Testis (tissue), 5 donors: ENCODE measurements at places on chromosomes 13 and 19. TPM values are rescaled to one million over a fixed set of nuclear protein-coding genes. Genes with fewer than 3 reads are reported as not detected.

DNA sequence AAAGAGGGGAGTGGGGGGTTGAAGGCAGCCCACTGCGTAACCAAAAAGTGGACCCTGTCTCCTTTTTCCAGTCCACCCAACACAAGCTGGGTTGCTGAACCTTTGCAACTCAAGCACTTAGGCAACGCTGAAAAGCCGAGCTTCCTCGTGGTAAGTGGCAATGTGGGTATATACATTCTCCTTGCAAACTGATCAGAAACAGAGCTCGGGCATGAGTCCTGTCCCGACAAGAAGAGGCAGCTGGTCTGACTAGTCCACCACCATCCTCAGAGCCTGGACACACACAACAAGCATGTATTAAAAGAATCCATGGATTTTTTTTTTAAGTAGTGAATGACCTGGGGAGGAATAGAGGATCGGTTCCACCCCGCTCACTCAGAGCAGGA, 240.6 kb upstream of the ZNF507 start:
- no peak for DNase-seq

GRCh38 chr13:48804821-48805601, 151.3 kb downstream of the CYSLTR2 start:
- DNase-seq: no peak

DNA sequence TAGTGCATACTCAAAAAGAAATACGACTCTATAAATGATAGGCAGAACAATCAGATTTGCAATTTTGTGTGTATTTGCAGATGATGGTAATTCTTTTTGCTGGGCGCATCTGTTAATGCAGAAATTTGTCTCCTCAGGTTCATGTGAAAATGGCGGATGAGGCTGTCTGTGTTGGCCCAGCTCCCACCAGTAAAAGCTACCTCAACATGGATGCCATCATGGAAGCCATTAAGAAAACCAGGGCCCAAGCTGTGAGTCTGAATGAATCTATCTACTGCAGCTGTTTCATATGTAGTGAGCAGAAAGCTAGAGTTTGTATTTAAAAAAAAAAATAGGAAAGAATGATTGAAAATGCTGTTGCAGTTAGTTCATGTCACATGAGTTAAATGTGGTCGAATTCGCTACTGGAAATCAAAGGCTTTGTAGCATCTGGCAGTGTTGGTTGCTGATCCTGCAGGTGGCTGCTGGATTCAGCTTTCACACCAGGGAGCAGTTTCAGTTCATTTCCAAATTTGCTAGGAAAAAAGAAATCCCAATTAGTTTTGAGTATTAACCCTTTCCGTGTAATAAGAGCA, 66.0 kb downstream of the PCCA start:
- no peak for DNase-seq

The IGFL1 gene
- 3.2 TPM for total RNA-seq

GRCh38 chr13:35477386-35477946, 977 bp upstream of the MAB21L1 start:
- no peak for DNase-seq

DNA sequence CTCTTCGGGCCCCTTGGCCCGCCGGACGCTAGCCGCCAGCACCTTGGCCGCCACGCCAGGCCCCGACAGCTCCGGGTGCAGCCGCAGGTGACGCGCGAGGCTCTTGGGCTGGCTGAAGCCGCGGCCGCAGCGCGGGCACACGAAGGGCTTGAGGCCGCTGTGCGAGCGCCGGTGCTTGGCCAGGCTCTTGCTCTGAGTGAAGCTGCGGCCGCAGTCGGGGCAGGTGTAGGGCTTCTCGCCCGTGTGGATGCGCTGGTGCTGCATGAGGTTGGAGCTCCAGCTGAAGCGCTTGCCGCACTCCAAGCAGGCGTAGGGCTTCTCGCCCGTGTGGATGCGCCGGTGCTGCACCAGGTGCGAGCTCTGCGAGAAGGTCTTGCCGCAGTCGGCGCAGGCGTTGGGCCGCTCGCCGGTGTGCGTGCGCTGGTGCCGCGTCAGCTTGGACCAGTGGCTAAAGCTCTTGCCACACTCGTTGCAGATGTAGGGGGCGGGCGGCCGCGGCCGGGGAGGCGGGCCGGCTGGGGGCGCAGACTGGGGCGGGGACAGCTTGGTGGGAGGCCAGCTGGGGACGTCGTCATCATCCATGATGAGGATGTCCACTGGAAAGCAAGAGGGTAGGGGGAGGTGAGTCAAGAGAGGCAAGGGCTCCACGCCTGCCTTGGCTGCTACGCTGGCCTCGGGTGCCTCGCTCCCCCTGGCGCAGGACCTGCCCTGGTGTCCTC, 32.4 kb downstream of the ZNF787 start:
- DNase-seq: no peak

DNA sequence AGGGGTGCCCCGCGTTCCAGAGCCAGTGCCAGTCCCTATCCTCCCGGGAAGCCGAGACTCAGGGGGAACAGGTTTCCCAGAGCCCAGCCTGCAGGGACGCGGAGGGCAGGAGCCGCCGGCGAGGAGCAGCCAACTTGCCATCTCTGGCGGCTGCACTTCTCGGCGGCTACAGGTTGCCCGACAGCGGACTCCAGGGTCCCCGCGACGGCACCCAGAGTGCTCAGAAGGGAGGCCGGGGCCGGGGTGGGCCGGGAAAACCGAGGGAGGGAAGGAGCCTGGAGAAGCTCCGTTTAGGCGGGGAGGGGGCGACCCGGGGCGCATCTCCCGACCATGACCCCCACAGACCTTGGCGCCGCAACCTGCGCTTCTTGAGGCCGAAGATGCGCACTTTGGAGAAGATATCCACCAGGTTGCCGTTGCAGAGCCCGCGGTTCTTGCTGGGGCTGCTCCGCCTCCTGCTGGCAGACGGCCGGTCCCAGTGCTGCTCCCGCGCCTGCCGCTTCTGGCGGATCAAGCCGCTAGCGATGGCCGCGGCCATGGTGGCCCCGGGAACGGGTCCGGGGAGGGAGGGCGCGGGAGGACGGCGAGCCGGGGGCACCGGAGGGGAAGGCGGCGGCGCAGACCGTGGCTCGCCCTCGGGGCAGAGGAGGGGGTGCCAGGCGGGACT, 463.8 kb downstream of the ITGBL1 start:
- DNase-seq: peak; percentile 47

DNA sequence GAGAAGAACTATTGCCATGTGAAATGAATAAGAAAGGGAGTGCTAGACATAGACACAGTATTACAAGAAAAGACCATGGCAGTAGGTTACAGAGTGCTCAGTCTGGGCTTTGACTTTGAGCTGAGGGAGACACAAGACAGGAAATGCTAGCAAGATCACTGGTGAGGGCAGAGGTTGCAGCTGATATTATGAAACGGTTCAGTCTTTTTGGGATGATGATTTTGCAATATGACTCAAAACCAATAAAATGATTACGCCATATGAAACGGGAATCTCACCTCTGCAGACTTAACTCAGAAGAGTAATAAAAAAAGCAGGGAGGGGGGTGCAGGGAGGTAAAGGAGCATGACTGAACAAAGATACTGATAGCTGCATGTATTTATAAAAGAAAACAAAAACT, 123.1 kb downstream of the RBM26 start:
- no peak for DNase-seq

- no peak for DNase-seq
Observed at GRCh38 chr13:50225193-50226155, 210.2 kb downstream of the KCNRG start.

The IRGC gene
- total RNA-seq: 218 TPM

The ZNF556 gene
- total RNA-seq: 2.4 TPM

DNA sequence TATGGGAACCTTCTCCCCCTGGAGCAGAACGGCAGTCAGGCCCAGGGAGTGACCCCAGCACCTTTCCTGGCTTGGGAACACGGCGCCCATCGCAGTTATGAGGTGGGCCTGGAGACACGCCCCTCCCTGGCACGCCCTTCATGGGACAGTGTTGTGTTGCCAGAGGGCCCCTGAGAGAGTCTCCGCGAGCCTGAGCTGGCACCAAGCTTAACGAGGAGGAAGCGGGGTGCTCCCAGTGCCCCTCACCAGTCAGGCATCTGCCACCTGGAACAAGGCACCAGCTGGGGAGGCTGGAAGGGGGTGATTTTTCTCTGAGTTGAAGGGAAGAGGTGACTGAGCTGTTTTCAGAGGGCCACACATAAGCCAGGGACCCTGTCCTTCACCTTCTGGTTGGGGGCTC, 180.6 kb downstream of the KDM4B start:
- DNase-seq: no peak

- DNase-seq: peak; percentile 37
Observed at GRCh38 chr19:44113784-44114390, 688 bp downstream of the ZNF225 start.

- no peak for DNase-seq
Observed at GRCh38 chr13:110422913-110423688, 116.0 kb downstream of the COL4A2 start.

- no peak for DNase-seq
Observed at GRCh38 chr13:51613535-51613934, 29.3 kb downstream of the WDFY2 start.

DNA sequence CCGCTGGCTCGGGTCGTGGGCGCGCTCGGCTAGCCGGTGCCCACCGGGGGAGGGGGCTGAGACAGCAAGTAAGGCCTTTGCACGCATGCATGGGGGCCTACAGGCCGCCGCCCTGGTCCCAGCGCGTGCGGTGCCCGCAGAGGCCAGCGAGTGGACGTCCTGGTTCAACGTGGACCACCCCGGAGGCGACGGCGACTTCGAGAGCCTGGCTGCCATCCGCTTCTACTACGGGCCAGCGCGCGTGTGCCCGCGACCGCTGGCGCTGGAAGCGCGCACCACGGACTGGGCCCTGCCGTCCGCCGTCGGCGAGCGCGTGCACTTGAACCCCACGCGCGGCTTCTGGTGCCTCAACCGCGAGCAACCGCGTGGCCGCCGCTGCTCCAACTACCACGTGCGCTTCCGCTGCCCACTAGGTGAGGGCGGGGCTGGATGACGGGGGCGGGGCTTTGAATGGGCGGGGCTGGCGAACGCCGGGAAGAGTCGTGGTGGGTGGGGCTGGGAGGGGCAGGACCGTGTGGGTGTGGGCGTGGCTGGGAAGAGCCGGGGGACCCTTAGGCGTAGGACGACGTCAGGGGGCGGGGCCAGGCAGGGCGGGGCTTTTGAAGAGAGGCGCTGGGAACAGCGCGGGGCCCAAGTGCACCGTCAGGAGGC, 2.1 kb downstream of the CILP2 start:
- DNase-seq: peak; percentile 91

DNA sequence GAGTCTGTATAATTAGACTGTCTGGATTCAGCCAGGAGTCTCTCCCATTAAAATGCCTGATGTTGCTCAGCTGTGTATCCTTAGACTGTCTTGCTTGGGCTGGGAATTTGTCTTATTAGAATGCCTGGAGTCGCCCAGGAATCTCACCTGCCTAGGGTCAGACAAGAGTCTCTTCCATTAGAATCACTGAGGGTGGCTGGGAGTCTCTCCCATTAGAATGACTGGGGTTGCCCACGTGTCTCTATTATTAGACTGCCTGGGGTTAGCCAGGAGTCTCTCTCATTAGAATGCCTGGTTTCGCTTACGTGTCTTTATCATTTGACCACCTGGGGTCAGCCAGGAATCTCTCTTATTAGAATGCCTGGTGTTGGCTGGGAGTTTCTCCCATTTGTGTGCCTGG, 1450.0 kb downstream of the UQCRFS1 start:
- no peak for DNase-seq

DNA sequence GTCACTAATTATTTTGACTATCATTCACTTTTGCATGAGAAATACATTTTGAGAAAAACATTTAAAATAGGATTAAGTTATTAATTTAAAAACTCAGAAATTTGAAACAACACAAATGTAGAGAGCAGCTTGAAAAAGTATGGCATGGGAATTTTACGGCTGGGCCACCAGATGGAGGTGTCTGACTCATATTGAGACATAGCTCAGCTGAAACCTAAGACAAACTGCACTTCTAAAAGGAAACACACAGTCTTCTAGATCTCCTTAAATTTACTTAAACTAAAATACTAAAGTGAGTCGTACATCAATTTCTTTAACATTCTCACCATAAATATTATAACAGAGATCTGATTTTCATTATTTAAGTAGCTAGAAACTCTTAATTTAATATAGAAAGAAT, 41.9 kb upstream of the POSTN start:
- peak; percentile 18 for DNase-seq

The NUMBL gene
- total RNA-seq: 52.1 TPM
